Suppressor macrophage treated with lipopolysaccharide for 1 hour (primary cell): ENCODE measurements at places on chromosomes 5 and 9.

GRCh38 chr5:61981886-61982285 lies 324.1 kb upstream of the KIF2A start:
- no peak for DNase-seq

- no peak for DNase-seq
Observed at GRCh38 chr5:133147411-133147810, 95.6 kb downstream of the HSPA4 start.

GRCh38 chr9:123999661-124000060 lies 11.9 kb upstream of the LHX2 start:
- peak; percentile 60 for DNase-seq

DNA sequence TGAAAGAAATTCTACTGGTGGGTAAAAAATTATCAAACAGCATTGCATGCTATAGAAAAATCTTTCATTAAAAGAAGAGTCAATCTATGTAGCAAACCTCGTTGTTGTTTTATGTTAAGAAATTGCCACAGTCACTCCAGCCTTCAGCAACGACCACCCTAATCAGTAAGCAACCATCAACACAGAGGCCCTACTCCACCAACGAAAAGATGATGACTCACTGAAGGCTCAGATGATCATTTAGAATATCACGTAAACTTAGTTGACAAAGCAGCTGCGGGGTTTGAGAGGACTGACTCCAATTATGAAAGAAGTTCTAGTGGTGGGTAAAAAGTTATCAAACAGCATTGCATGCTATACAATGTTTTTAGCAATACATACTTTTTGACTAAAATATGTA lies 242.6 kb downstream of the DRD1 start:
- DNase-seq, result no peak

DNA sequence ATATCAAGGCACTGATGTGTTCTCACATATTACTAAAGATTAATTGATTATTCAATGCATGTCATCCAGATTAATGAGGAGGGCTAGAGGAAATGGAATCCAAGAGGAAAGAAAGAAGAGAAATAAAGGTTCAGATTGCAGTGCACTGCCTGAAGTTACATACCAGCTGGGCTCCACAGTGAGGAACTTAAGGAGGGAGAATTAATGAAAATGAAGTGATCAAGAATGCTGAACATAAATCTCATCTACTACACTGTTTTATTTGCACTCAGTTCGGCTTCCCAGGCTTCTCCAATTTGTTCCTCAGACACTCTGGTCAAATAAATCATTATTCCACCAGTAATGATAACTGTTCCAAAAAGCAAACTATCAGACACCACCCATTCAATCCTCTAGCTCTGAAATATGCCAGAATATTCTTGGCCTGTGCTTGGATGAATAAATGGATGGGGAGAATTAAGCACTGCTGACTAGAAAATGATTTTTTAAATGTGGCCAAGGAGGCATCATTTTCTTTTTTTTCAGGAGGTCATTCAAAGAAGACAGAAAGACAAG lies 88.6 kb upstream of the FBN2 start:
- DNase-seq, result no peak

- no peak for DNase-seq
Observed at GRCh38 chr5:77430726-77431125, 61.4 kb downstream of the WDR41 start.

DNA sequence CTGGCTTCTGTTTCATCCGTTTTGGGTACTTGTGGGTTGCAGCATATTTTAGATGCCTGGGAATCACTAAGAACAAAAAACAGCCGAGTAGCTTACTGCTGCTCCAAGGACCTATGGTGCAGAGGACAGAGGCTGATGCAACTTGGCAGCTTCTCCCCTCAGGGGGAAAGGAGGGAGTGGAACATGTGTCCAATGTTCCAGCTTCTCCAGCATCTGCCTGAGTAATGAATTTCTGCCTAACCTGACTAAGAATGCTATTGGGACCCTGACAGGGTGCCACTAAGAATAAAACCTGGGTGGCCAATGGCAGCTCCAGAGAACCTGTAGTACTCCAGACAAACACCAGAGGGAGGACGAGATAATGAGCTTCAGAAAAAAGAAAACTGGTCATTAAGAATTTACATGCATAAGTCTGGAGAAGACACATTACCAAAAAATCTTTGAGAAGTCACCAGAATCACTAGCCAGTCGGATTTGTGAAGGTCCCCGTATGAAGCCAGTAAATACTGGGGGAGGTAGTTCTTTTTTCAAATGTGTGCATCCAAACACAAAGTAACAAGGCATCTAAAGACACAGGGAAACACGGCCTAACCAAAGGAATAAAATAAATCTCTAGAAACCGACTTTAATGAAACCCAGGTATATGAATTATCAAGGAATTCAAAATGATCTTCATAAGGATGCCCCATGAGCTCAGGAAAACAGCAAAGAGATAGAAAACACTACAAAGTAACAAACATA lies 293.5 kb downstream of the HINT1 start:
- DNase-seq, result peak; percentile 63

DNA sequence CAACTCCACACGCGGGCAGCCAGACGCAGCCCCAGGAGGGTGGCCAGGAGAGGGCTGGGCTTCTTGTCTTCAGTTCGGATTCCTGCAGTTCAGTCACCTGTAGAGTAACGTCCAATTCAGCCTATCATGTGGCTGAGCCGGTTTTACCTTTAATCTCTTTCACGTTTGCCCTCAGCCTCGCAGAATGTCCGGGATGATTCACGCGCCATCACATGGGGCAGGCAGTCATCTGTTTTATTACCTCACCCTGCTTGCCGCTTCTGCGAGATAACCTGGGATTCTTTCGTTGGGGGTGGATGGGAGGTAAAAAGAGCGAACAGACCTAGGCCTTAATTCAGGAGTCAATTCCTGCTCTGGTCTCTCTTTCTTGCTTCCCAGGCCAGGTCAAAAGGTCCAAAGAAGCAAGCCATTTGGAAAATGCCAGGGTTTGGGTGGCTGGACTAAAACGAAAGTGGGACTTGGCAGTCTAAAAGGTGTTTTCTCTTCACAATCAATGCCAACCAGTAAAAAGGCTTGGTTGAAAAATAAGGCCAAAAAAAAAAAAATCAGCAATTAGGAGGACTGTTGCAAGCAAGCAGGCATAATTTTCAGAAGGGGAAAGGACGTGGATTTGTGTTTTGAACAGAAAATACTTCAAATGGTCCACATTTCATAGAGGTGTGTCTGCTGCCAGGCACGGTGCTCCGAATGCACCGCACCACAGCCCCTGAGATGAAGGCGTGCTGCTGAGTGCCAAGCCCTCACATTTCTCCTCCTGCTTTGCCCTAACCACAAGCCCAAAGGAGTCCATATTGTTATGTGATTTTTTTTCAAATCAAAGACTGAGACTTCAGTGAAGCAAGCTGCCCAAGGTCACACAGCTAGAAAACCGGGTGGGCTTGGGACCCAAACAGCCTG lies 2.8 kb upstream of the WWC1 start:
- no peak for DNase-seq

- DNase-seq, result no peak
Observed at GRCh38 chr9:126058591-126058990, 268.0 kb upstream of the MVB12B start.

GRCh38 chr5:78490709-78491485 lies 130.5 kb downstream of the SCAMP1 start:
- no peak for DNase-seq

DNA sequence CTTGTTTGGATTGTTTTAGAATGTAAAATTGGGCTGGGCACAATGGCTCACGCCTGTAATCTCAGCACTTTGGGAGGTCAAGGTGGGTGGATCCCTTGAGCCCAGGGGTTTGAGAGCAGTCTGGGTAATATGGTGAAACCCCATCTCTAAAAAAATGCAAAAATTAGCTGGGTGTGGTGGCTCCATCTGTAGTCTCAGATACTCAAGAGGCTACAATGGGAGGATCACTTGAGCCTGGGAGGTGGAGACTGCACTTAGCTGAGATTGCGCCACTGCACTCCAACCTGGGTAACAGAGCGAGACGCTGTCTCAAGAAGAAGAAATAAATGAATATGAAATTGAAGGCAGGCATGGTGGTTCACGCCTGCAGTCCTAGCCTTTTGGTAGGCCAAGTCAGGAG lies 21.3 kb downstream of the MAML1 start:
- no peak for DNase-seq

DNA sequence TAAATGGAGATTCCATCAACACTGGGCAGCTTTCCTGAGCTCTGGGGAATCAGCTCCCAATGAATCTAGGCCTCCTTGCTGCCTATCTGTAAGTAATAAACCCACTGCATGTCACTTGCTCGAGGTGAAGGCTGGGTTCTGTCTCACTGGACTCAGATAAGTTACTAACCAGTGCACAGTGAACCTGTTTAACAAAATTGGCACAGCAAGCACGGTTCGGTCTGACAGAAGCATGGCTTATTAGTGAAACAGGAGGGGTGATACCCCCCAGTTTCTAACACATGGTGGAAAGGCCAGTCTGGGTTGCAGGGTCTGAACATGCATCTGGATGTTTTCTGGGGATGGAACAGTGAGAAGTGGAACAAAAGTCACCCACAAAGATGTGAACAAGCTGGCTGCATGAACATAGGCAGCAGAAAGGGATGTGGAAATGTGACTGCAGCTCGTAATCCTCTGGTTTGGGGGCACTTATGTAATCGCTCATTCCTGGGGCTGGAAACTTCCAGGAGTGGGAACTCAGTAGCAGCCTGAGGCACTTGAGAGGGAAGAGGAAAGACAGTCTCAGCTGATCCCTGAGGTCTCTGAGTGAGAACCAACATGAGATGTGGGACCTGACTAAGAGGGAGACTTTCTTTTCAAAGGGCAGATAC lies 37.7 kb downstream of the UGT3A2 start:
- no peak for DNase-seq

DNA sequence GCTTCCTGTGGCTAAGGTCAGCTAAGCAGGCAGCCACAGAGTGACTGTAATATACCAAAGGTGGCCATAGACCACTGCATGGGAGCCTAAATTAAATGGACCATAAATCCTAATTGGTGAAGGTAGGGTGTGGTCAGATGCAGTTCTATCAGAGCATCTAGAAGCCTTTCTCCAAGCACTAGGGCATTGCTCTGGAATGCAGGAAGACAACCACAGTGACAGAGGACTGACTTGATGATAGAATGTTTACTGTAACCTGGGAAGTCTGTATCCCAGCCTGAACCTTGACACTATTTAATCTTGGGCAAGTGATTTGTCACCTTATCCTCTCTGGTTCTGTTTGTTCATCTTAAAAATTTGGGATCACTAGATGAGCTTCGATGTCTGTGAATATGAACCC lies 2.3 kb downstream of the FBXO38 start:
- no peak for DNase-seq

DNA sequence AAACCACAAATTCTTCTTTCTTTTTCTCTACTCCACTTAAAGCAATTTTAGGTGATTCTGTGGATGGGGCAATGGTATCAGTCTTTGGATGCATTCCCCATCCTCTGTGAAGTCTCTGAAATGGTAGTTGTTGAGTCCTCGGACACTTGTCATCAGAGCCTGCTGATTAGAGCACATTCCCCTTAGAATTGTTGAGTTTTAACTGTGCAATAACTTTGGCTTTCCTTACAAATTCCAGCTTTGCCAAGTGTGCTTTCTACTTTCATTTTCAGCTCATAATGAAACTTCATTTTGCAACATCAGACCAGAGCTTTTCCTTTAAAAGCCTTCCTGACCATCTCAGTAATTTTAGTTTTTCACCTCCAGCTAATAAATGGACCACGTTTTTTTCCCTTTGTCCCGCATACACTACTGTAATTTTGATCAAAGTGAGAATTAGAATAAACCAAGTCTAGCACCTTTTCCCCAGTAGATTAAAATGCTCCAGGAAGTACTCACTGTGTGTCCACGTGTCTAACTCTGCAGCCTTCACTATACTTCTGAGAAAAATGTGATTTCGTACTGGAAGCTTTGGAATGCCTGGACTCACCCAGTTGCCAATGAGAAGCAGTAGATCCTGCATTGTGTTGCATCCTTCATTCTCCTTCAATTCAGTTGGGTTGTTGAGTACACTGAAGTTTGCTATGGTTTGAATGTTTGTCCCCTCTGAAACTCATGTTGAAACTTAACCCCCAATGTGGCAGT lies 135.6 kb downstream of the NTRK2 start:
- no peak for DNase-seq

GRCh38 chr5:14131855-14132503 lies 11.2 kb upstream of the TRIO start:
- no peak for DNase-seq

GRCh38 chr5:135437796-135438560 lies 9.2 kb downstream of the DCANP1 start:
- DNase-seq, result peak; percentile 46

- peak; percentile 20 for DNase-seq
Observed at GRCh38 chr9:127777368-127777980, 992 bp downstream of the SH2D3C start.

GRCh38 chr9:93708289-93708986 lies 132.1 kb downstream of the PHF2 start:
- DNase-seq, result no peak

GRCh38 chr9:74803376-74804017 lies 84.2 kb downstream of the TRPM6 start:
- DNase-seq, result no peak

DNA sequence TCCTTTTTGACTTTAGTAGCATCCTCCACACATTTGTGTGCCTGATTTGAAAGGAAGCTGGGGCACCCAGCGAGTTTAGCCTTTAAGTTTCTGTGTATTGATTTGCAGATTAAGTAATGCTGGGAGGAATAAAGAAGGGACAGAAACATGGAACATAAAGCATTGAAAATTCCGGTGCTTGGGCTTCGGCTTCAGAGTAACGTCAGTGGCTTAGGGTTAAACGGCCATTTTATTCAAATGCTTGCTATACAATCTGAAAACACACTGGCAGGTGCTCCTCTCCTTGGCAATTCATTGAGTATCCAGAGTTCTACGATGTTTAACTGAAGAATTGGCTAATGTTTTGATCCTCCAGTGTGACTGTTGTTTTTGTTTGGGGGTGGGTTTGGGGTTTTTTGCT lies 58.0 kb upstream of the FSD1L start:
- no peak for DNase-seq

GRCh38 chr5:122463221-122463620 lies 151.2 kb downstream of the SNCAIP start:
- no peak for DNase-seq

GRCh38 chr5:133360693-133361472 lies 251.5 kb downstream of the FSTL4 start:
- no peak for DNase-seq

GRCh38 chr5:19547640-19548039 lies 440.4 kb downstream of the CDH18 start:
- no peak for DNase-seq

GRCh38 chr5:58491216-58491892 lies at the start of gene GAPT:
TSS of gene GAPT (plus strand) at chr5:58491435. CDS start at chr5:58494537, 3,102 bp downstream.
- DNase-seq, result peak; percentile 80

DNA sequence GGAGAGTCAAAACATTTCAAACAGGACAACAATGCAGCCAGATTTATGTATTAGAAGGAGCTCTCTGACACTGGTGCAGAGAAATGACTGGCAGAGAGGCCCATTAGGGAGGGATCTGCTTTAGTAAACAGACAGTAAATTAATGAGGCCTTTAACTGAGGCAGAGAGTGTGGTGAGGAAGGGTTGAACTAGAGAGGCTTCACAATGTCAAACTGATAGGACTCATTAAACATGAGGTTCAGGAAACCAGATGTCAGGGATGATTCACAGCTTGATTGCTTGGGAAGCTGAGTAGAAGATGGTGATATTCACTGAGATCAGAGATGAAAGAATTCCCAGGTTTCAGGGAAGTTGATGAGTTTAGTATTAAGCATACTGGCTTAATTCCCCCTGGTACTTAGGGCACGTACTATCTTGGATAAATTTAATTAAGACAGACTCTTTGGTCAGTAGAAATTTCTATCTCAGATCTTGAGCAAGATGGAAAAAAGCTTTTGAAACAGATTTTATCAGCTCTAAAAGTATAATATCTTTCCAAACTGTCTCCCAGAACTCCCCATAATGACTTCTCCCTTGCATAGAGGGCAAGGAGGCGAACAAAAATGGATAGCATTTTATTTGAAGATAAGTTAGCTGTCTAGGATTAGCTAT lies 8.6 kb upstream of the MUSK start:
- DNase-seq, result no peak
